ENCODE measurements at places on chromosomes 3 and 15. TPM values are rescaled to one million over a fixed set of nuclear protein-coding genes. Genes with fewer than 3 reads are reported as not detected.

DNA sequence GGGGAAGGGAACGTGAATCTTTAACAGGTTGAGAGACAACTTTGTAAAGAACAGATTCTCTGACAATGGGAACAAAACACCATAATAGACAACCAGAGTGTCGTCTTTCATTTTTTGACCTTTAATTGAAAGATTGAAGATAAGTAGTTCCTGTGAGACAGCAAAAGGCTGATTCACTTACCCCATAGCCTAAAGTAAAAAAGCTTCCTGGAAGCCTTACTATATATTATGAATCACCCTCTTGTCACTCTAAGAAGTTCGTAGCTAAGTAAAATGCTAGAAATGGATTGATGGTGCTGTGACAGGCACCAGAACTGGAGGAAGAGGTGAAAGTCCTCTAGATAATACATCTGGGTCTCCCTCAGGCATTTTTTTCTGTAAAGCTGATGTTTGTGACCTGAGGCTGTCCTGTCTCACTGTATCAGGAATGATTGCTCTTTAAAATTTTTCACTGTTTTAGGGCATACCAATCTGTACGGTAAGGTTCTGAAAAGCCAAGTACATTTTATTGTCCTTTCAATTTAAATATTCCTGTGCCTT is 824.6 kb upstream of the SEMA6D start:
- no peak for DNase-seq

- DNase-seq: no peak
These were observed 85.8 kb downstream of the PPCDC start for GRCh38 chr15:75109021-75109735.

GRCh38 chr15:33200903-33201302 is 6.4 kb upstream of the FMN1 start:
- DNase-seq: no peak

- DNase-seq: peak; percentile 69
These were observed 587 bp downstream of the NPHP3 start for GRCh38 chr3:132721479-132722164.

DNA sequence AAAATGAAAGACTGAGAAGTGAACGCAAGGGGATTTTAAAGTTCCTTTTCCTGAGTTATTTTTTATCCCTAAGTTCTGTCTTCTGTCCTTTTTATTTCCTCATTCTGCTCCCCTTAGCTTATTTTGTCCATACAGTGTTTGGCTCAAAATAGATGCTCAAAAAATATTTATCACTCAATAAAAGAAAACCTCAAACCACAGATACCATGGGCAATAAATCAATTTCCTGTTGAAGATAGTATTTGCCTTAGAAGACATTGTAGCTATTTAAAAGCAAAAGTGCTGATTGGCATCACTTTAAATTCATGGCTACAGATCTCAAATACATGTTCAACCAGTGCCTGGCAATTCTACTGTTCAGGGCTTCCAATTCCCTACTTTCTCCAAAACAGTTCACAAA is 316.5 kb upstream of the ADAMTS9 start:
- no peak for DNase-seq

- DNase-seq: no peak
These were observed 86.0 kb upstream of the ALDH1L1 start for GRCh38 chr3:126266291-126266840.

- peak; percentile 58 for DNase-seq
These were observed 1.1 kb upstream of the WWTR1 start for GRCh38 chr3:149658744-149659497.

- no peak for DNase-seq
These were observed 112.6 kb downstream of the ERC2 start for GRCh38 chr3:56355570-56356185.

- no peak for DNase-seq
These were observed 298.2 kb upstream of the SLCO3A1 start for GRCh38 chr15:91555312-91555711.

DNA sequence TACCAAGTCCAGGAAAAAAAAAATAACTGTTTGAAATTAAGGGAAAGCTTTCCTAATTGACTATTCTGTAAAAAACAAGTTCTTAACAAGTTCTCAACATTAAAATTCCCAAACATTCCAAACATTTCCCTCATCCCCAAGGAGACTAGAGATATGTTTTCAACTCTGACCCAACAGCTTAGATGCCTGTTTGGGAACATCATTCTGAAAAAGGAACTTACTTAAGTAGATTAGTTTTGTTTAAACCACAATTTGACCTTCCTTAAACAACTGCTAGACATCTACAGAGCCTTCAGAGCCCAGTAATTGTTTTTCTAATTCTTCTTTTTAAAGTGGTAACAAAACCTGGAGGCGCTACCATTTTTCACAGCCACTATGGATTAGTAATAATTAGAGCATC is 12.8 kb downstream of the UBR1 start:
- DNase-seq: no peak

DNA sequence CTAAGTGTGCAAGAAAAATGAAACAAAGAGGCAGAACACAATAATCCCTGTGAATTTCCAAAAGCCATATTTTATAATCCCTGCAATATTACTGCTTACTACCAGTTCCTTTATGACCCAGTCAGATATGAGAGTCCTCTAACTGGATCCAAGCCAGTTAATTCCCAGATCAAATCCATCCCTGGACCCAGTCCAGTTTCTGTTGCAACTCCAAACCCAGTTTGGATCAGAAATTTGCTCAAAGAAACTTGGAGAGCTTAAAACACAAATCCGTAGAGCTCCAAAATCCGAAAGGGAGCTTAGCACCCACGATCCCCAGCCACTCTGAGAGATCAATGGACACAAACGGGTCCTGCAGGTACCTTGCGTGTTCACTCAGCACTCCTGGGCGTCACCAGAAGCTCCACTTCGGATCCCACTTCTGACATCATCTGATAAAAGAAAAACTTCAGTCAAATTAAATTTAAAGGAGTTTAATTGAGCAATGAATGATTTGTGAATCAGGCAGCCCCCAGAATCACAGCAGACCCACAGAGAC is 32.6 kb upstream of the THUMPD3 start:
- no peak for DNase-seq

- no peak for DNase-seq
These were observed 289.7 kb downstream of the RORA start for GRCh38 chr15:60939389-60939788.

Gene MLF1
- 75.6 TPM for polyA plus RNA-seq

DNA sequence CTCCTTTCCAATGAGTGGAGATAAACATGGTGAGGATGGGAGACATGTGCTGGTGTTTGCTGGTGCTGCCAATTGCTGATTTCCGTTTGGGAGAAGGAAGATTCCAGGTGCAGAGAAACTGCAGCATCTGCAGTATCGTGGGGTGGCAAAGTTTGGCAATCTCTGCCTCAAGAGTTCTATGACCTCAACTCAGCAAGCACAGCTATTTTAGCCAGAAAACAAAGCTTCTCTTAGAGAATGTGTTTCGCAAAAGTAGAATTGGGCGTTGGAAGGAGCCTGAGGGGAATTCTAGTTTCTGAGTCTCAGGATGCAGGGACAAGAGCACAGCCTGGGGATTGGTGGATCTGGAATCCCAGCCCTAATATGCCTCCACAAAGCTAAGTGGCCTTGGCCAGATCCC is 18.2 kb upstream of the SHC4 start:
- DNase-seq: no peak

GRCh38 chr3:179071027-179071322 is 634 bp downstream of the ZMAT3 start:
- no peak for DNase-seq

- no peak for DNase-seq
These were observed 121.4 kb upstream of the RARB start for GRCh38 chr3:25306705-25307104.

GRCh38 chr3:71447803-71448202 is 135.7 kb downstream of the FOXP1 start:
- DNase-seq: no peak

Data from muscle of arm (tissue), 14 donors.